SJSA1 (cell line): ENCODE measurements at places on chromosomes 1 and 21. TPM values are rescaled to one million over a fixed set of nuclear protein-coding genes. Genes with fewer than 3 reads are reported as not detected.

The RBM11 gene
- not detected in 2 replicates for total RNA-seq

The KRTAP12-3 gene
- not detected in 2 replicates for total RNA-seq

The EFNA1 gene
- 0.89 and 0.91 TPM in 2 replicates for total RNA-seq

- DNase-seq, result no peak
Observed at GRCh38 chr1:29349871-29350491, 113.7 kb downstream of the PTPRU start.

The XCL1 gene
- not detected in 2 replicates for total RNA-seq

The TTC24 gene
- not detected in 2 replicates for total RNA-seq
